CD4-positive, alpha-beta T cell treated with Interleukin-15 for 1 hour (primary cell): ENCODE measurements at places on chromosomes 16 and 17.

DNA sequence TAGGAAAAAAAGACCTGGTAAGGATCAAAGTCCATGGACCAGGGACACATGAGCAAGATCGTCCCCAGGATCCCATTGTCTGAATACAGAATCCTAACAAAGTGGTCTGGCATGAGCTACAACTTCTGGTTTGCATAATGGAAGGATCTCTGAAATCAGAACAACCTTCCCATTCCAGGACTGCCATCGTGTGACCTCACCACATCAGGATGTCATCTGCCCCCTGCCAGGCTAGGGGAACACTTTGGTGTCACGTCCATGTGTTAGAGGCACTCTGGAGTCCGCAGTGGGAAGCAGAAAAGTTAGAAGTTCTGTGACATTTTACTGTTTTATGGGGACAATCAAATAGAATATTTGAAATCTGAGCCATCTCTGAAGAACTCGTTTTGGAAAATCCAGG is 160.7 kb downstream of the RGS9 start:
- no peak for DNase-seq

GRCh38 chr16:84286578-84287240 is 8.0 kb upstream of the WFDC1 start:
- DNase-seq: no peak

DNA sequence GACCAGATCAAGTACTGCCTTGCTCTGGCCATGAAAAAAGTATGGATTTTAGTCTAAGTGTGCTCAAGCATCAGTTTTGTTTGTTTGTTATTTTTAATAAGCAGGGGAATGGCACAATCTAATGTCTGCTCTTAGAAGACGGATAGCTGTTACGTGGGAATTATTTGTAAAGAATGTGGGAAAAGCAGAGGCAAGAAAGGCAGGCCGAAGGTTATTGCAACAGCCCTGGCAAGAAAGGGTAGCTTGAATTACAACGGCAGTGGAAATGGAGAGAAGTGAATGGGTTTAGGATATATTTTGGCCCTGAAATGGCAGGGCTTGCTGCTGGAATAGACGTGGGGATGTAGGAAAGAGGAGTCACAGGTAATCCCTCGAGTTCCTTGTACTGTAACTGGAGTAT is 987 bp upstream of the HASPIN start:
- DNase-seq: no peak

DNA sequence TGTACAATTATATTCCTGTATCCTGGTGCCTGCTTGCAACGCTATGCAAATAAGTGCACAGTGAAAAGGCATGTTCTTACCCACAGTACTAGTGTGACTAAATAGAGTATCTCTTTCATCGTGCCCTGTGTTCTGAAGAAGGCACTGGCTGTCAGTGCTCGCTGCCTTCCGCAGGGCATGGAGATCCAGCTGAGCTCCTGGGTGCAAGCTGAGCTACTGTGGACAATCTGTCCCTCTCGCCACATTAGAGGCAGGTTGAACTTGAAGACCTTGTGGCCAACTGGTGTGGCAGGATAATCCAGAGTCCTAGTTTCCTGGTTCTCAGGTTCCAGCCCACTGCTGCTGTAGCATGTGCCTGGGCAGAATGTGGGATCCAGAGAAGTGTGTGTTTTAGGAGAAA is 1.9 kb upstream of the ST6GALNAC1 start:
- DNase-seq: no peak

- no peak for DNase-seq
These were observed 807.0 kb upstream of the SOX9 start for GRCh38 chr17:71313866-71314265.

GRCh38 chr16:16933861-16934260 is 536.9 kb downstream of the XYLT1 start:
- DNase-seq: no peak

DNA sequence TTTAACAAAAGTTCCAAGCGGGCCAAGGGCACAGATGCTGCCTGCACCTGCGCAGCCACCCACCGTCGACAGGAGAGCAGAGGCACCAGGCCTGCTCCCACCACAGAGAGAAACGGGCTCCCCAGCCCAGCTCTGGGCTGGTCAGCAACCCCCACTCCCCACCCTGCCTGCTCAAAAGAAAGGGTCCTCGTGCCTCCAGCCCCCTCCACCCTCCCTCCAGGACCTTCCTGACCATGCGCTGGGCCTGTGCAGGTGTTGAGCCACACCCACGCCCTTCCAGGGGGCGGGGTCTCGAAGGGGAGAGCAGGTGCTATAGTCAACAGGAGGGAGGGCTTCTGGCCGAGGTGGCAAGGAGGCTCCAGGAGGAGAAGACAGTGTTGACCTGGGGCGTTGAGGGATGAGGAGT is 25.3 kb downstream of the ZNF778 start:
- DNase-seq: no peak

GRCh38 chr17:43832168-43832975 is 574 bp downstream of the MPP3 start:
- no peak for DNase-seq

DNA sequence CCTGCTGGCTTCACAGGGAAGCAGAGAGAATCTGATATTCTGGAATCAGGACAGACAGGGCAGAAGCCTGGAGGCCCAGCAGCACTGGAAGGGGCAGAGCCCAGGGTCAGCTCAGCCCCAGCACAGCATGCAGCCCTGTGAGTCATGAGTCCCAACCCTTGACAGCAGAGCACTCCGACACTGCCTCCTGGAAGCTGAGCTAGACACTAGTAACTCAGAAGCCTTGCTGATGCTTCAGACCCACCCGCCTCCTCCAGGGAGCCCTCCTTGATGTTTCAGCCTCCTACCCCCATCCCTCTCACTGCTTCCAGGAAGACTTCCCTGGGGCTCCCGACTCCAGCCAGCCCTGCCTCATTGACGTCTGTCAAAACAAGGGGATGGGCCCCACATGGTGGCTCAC is 6.9 kb downstream of the CAMKK1 start:
- DNase-seq: no peak

- DNase-seq: no peak
These were observed 324.0 kb downstream of the MAF start for GRCh38 chr16:79276501-79276900.

DNA sequence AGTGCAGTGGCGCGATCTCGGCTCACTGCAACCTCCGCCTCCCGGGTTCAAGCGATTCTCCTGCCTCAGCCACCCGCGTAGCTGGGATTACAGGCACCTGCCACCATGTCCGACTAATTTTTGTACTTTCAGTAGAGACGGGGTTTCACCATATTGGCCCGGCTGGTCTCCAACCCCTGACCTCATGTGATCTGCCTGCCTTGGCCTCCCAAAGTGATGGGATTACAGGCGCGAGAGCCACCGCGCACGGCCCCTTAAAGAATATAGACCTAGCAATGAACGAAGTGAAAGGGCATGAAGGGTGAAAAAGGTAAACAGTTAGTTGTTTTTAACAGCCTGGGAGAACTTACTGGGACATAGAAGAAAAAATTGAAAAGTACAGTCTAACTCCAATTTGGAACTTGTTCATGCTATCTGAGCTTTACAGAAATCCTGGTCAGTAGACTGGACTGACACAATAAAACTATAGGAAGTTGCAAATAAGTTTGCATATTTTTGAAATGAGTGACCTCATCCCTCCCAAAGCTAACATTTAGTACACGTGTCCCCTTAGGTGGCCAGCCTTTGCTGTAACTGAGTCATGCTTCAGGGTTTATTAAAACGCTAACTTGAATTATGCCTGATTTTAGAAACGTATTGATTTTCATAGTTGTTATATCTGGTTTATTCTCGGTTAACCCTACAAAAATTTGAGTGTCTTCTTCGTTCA is 1.8 kb downstream of the COG1 start:
- no peak for DNase-seq

GRCh38 chr16:28522792-28523191 is 16.0 kb downstream of the NUPR1 start:
- no peak for DNase-seq

DNA sequence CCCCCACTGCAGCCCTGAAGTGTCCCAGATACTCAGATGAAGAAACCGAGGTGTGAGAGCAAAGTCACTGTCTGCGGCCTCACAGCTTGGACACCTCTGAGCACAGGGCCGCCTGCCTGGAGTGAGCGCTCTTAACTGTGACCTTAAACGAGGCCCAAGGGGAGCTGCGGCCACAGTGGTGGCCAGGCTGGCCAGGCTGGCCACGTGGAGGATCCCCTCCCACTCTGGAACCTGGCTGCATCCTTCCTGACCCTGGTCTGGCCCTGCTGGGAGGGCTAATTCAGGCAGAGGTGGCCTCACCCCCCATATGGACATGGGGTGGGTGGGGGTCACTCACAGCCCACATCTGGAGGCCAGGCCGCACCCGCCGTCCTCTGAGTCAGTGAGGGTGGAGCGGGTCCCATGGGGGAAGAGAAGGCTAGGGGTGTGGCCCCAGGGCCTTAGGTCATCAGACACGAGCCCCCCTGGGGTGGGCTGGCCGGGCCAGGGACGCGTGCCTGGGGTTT is 6.6 kb downstream of the VASN start:
- no peak for DNase-seq

GRCh38 chr17:64147110-64148016 is 17.4 kb upstream of the ERN1 start:
- DNase-seq: no peak

GRCh38 chr17:81187120-81187519 is 21.1 kb upstream of the AATK start:
- no peak for DNase-seq

DNA sequence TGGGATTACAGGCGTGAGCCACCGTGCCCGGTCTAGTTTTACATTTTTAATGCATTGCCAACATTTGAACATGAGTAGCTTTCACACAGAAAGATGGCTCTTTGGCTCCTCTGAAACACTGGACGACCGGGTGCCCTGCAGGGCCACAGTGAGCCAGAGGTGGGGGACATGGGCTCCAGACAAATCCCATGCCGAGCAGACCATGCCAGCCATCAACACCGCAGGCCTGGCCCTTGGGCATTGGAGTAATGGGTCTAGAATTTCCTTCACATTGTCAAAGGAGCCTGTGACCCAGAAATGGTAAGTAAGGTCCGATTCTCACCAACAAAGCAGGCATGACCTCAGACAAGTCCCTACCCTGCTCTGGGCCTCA is 21.4 kb upstream of the MPRIP start:
- DNase-seq: no peak

DNA sequence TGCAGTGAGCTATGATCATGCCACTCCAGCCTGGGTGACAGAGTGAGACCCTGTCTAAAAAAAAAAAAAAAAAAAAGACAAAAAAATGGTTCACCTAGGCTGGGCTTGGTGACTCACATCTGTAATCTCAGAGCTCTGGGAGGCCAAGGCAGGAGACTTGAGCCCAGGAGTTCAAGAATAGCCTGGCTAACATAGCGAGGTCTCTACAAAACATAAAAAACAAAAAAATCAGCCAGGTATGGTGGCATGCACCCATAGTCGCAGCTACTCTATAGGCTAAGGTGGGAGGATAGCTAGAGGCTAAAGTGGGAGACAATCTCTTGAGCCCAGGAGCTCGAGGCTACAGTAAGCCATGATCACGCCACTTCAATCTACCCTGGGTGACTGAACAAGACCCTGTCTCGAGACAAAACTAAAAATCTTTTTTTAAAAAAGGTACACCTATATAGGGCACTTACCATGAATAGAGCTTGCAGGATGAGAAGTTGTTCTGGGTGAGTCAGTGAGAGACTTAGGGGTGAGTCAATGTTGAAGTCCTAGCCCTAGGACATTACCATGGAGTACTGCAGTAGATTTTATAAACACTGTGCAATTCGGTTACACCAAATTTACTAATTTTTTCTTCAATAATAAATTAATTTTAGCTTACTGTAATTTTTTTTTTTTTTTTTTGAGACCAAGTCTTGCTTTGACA is 19.0 kb downstream of the USP32 start:
- DNase-seq: no peak

- no peak for DNase-seq
These were observed 57.2 kb upstream of the MGAT5B start for GRCh38 chr17:76810956-76811355.

DNA sequence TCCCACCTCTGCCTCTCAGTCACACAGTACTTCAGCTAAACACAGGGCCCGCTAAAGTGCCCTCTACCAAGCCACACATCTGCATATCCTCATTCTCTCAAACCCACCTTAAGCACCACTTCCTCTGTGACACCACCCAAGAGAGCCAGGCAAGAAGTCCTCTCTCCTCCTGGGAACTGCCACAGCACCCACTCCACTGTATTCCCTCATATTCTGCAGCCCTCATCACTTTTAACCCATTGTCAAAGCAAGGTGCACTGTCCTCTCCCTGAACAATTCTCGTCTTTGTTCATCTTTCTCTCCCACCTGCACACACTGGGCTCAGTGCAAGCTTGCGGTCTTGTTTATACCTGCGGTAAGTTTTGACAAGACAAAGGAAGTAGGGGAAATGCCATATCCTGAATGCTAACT is 13.6 kb downstream of the CHD9 start:
- no peak for DNase-seq

DNA sequence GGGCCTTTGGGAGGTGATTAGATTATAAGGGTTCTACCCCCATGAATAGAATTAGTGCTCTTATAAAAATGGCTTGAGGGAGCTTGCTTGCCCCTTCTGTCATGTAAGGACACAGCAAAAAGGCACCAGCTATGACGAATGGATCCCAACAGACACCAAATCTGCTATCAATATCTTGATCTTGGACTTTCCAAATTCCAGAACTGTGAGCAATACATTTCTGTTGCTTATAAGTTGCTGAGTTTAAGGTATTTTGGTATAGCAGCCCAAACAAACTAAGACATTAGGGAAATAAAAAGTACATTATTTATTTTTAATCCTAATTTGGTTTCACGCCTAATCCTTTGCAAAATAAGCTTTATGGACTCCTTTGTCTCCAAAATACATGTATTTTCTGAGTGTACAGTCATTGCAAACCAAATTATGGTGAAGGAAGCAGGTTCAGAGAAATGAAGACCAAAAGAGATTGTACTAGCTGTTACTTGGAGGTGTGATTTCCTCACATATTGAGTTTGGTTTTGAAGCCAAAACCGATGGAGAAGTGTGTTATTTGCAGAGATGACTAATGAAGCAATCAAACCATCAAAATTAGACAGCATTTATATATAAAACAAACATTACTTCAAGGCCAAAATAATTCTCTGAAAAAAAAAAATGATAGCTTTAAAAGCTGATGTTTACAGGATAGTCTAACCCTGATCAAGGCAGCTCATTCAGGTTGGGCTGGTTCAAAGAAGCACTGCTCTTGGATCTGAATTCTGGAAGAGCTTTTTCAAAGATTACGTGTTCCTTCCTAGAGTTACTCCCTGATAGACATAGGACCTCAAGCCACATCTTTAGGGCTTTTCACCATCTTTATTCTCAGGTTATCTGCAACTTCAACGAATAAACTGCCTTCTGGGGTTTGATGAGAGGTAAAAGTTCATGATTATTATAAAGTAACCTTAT is 71.6 kb downstream of the MYO1D start:
- DNase-seq: no peak

DNA sequence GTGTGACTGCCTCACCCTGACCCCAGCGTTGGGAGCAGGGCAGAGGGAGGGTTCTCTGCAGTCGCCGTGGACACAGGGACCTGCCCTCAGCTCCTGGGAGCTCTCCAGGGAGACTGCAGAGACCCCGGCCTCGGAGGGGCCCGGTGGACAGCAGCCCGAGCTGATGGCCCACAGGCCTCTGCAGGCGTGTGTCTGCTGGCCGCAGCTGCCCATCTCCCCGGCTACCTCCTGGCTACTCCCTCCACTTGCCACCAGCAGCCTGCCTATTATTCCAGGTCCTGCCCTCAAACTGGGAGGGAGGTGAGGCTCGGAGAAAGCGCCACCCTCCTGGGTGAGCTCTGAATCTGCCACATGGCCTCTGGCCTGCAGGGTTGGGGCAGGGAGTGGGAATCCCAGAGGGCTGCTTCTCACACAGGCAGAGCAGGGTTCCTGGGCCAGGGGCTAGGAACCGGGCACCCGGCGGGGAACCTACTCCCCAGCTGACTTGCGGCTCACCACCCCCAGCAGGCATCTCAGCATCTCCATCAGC is 7.2 kb downstream of the SLC16A5 start:
- no peak for DNase-seq
